ENCODE measurements at places on chromosomes 6 and 20. TPM values are rescaled to one million over a fixed set of nuclear protein-coding genes. Genes with fewer than 3 reads are reported as not detected.

Gene JAG1
- total RNA-seq = 14.1 TPM

Gene PPIL6
- 0.79 TPM for total RNA-seq

Gene TINAG
- not detected for total RNA-seq

Gene ARMC2
- 5.6 TPM for total RNA-seq

Gene HLA-DQA1
- 64.5 TPM for total RNA-seq

Gene DHX35
- total RNA-seq = 9.5 TPM

Gene SLC17A2
- total RNA-seq = not detected

Gene SLC22A7
- total RNA-seq = not detected

Gene PPP1R10
- 33.3 TPM for total RNA-seq

Gene ABCF1
- total RNA-seq = 39.0 TPM

Gene PGM3
- total RNA-seq = 43.0 TPM

Gene PHACTR1
- 6.3 TPM for total RNA-seq

Gene HLA-DPA1
- 69.6 TPM for total RNA-seq

Gene CLDN20
- not detected for total RNA-seq

Gene TRAPPC3L
- 0.17 TPM for total RNA-seq

Gene PPP1R3G
- 13.9 TPM for total RNA-seq

Gene COX7A2
- total RNA-seq = 313 TPM

Gene BCAS1
- not detected for total RNA-seq

Gene GPR63
- total RNA-seq = 3.1 TPM

Gene B3GALT4
- 8.5 TPM for total RNA-seq

Gene CDH4
- total RNA-seq = not detected

Gene TP53TG5
- total RNA-seq = not detected

Gene BIRC7
- total RNA-seq = 1.1 TPM

Gene OPN5
- not detected for total RNA-seq

Gene SNAI1
- total RNA-seq = 12.1 TPM

Gene GUCA1A
- total RNA-seq = not detected

Gene CTAGE9
- total RNA-seq = not detected

Gene CBLN4
- total RNA-seq = 6.3 TPM

Gene SLC17A9
- total RNA-seq = 0.17 TPM

Gene AVP
- not detected for total RNA-seq

Gene LRP11
- total RNA-seq = 7.8 TPM

Gene PERP
- 8.8 TPM for total RNA-seq

Gene MAS1
- total RNA-seq = not detected

Gene TNNC2
- total RNA-seq = not detected

Gene EFCAB8
- not detected for total RNA-seq

Gene HELZ2
- total RNA-seq = 3.7 TPM

Gene GABRR1
- total RNA-seq = not detected

Gene CTNNBL1
- 24.1 TPM for total RNA-seq

Gene GCM1
- total RNA-seq = not detected

Gene C6orf15
- not detected for total RNA-seq

Gene RAET1E
- total RNA-seq = 9.2 TPM

Gene CARMIL1
- total RNA-seq = 15.7 TPM

Gene ASIP
- total RNA-seq = not detected

Gene DBNDD2
- total RNA-seq = 24.0 TPM

Gene CDC5L
- total RNA-seq = 20.8 TPM

Gene OPRM1
- 1.5 TPM for total RNA-seq

Gene B3GAT2
- total RNA-seq = not detected

Gene PTCRA
- not detected for total RNA-seq

Gene WFDC2
- 0.33 TPM for total RNA-seq

Gene WFDC13
- total RNA-seq = not detected

Gene UBE2C
- total RNA-seq = 2.4 TPM

Gene TSPO2
- total RNA-seq = not detected

Gene ZNF391
- total RNA-seq = 5.0 TPM

Gene HLA-DPB1
- 365 TPM for total RNA-seq

Gene TNFRSF21
- 1.9 TPM for total RNA-seq

Gene PDRG1
- 12.9 TPM for total RNA-seq

Gene DCBLD1
- 6.2 TPM for total RNA-seq

Gene FRK
- total RNA-seq = 1.7 TPM

Gene MLN
- not detected for total RNA-seq

Data from adrenal gland (tissue), 19 donors.